ENCODE measurements at places on chromosomes 3 and 15. TPM values are rescaled to one million over a fixed set of nuclear protein-coding genes. Genes with fewer than 3 reads are reported as not detected.

The MASP1 gene
- total RNA-seq = 1.4 TPM

DNA sequence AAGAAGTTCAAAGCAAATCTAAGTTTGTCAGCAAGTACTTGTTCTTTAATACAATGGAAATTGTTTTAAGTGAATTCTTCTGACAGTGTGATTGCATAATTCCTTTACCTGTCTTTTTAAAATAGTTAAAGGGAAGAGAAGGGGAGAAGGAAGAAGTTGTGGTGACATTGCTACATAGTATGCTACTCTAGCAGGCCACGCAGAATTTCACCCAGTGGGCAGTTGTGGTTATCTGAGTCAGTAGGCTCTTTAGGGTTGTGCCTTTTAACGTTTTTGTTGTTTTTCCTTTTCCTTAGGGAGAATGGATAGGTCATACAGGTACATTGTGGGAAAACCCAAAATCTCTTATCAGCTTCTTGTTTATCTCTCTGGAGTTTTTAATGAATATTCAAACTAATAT lies 40.4 kb downstream of the KIF15 start:
- no peak for DNase-seq

The CHRM5 gene
- total RNA-seq = not detected

DNA sequence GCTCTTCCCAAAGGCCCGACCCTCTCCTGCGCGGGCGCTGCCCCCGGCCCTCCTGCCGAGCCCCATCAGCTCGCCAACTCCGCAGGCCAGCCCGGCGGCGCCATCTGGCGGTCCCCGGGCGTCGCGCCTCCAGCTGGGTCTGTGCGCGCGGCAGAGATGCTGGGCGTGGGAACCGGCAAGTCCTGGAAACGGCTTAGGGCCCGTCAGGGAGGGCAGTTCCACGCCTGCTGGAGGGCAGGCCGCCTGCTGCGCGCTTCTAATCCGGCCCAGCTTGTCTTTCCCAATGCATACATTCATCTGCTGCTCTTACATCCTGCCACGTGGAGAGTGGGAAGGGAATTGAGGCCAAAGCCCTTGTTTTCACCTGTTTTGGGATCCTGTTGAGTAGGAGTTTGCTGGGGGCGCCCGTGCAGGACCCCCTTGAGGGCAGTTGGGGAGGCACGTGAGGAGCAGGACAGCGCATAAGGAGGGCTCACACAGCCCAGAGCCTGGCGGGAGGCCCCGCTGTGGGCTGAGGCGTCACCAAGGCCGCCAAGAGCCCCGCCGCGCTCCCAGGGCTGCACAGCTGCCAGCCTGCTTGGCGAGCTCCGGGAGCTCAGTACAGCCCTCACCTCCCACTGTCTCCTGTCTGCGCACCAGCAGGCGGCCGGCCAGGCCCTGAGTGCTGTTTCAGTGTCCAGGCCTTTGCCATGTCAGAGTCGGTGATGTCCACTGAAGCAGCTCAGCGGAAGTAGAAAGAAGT lies 165.6 kb downstream of the NSMCE3 start:
- DNase-seq = peak; percentile 83

The OXTR gene
- 7.9 TPM for total RNA-seq

GRCh38 chr3:55570271-55570711 lies 83.2 kb upstream of the WNT5A start:
- DNase-seq = no peak

DNA sequence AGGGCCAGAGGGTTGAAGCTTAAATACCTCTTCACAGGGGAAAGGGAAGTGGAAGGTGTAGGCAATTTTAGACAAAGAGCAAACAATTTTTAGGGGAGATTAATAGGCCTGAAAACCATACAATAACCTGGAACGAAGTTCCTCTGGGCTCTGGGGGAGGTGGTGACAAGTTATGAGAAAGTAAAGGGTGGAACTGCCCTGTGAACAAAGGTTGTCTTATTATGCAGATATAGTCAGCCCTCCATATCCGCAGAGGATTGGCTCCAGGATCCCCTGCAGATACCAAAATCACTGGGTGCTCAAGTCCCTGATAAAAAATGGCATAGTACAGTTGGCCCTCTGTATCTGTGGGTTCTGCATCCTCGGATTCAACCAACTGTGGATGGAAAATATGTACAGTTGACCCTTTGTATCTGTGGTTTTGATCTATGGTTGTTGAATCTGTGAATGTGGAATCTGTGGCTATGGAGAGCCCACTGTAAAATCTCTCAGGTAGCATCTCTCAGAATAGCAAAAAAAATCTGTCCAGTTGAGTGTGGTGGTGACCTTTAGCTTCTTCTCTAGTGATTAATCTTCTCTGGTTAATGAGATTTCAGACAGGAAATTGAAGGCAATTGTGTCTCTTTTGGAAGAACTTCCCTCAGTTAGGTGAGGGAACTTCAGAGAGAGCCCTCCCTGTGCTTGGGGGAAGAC lies 40.2 kb downstream of the CLEC3B start:
- DNase-seq = no peak

- no peak for DNase-seq
These were observed 99.8 kb upstream of the STRIT1 start for GRCh38 chr3:155393316-155393715.

DNA sequence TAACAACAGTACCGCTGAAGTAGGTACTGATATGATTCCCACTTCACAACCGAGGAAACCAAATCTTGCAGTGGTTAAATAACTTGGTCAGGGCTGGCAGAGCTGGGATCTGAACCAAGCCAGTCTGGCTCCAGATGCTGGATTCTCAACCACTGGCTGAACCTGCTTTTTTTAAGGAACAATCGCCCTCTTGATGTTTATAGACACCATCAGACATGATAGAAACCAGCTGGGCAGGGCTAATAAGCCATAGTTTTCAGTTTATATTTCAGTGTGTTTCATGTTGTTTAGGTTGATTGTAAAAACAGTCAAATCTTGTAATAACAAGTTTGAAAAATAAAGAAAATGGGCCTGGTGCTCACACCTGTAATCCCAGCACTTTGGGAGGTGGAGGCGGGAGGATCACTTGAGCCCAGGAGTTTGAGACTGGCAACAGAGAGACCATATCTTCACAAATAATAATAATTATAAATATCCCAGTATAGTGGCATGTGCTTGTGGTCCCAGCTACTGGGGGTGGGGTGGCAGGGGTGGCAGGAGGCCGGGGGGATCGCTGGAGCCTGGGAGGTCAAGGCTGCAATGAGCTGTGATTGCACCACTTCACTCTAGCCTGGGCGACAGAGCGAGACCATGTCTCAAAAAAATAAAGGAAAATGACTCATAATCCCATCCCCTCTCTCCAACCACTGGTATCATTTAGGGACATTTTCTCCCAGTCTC lies 36.7 kb downstream of the XYLB start:
- DNase-seq = no peak

The LEKR1 gene
- 1.8 TPM for total RNA-seq

The MOBP gene
- total RNA-seq = not detected

The SLC22A14 gene
- total RNA-seq = not detected

The CLDN18 gene
- total RNA-seq = not detected

DNA sequence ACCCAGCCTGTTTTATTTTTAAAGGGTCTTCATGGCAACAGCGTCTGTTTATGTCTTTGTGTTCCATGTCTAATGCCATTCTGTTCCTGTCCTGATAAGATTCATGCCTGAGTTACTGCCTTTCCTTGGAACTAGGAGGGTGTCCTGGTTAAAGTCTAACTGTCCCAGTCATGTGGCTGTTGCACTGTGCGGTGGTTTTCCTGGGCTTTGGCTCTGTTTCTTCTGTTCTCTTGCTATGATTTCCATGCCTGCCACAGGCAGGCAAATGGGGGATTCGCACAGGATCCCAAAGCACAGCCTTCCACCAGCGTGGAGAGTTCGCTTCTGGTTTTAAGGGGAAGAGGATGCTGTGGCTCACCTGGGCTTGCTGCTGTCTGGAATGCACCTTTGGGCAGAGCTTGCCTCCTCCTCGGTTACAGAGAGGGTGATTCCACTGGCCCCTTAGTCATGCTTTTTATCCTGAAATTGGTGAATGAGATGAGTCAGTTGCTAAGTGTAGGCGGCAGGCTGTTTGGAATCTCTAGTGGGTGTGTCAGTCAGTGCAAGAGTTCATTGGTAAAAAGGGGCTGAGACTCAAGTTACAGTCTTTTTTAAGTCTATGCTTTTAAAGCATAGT lies 86.8 kb downstream of the CCK start:
- no peak for DNase-seq

The CD96 gene
- not detected for total RNA-seq

The ACAP2 gene
- total RNA-seq = 35.7 TPM

All from neural crest cell (in vitro differentiated cells).